ENCODE measurements at places on chromosomes 3 and 15.

- DNase-seq, result no peak
These were observed 63.1 kb downstream of the SERP1 start for GRCh38 chr3:150483226-150483625.

DNA sequence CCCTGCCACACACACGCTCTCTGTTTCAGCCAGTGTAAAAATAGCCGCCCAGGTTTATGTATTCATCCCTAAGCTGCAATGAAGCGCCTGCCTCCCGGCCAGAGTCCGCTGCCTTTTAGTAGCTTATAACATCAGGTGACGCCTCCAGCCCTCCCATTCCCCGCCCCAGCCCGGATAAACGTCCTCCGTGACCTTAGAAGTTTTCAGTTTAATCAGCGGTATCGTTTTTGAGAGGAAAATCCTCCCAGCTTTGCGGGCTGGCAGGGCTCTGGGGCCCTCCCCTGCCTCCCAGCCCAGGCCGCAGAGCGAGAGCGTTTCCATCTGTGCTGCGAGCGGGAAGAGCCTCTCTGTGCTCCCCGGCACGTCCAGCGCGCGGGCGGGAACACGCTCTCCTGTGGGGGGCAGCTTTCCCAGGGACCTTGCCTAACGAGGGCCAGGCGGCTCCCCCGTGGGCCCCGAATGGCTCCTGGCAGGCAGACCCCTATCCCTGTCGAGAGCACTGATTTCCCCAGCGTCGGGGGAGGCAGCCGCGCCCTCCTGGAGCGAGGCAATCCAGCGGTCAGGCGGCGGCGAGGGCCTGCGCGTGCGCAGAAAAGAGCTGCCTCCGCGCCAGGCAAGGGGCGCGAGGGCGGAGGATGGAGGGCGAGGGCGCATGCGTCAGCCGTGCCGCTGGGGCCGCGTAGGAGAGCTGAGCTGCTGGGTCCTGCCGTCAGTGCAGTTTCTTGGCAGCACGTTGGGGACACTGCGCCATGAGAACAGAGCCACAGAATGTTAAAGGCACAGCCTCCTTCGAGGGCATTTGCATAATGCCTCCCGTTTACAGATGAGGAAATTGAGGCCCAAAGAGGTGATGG, 71.1 kb downstream of the CCNL1 start:
- DNase-seq, result no peak

DNA sequence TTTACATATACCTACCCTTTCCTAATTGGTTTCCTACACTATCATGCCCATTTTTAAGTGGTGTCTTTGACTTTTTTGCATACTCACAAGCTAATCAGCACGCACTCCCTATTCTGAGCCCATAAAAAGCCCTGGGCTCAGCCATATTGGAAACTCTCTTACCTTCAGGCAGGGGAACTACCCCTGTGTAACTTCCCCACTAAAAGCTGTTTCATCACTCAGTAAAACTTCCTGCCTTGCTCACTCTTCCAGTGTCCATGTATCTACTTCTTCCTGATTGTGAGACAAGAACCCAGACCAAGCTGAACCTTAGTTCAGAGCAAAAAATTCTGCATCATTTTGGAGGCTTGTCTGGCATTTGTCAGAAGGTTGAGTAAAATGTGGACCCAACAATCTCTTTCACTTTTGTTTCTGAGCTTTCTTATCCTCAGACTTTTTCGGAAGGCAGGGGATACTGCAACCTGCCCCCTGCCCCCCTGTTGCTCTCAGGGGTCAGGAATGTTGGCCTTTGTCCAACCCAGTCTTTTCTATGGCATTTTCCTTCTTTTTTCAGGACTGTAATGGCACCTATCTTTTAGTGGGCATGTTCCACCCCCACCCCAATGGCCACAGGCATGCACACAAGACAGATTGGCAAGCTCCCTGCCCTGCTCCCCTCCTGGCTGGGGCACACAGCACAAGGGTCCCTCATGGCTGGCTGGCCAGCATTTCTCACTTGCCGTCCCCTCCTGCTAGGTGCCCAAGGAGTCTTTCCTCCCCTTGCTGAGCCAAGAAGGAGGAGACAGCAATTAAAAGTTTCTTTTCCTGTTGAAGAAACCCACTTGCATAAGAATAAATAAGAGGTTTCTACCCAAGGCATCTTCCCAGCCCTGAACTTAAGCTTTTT, 26.3 kb upstream of the TMEM45A start:
- no peak for DNase-seq

GRCh38 chr3:123723522-123724168, 138.8 kb upstream of the HACD2 start:
- peak; percentile 57 for DNase-seq

DNA sequence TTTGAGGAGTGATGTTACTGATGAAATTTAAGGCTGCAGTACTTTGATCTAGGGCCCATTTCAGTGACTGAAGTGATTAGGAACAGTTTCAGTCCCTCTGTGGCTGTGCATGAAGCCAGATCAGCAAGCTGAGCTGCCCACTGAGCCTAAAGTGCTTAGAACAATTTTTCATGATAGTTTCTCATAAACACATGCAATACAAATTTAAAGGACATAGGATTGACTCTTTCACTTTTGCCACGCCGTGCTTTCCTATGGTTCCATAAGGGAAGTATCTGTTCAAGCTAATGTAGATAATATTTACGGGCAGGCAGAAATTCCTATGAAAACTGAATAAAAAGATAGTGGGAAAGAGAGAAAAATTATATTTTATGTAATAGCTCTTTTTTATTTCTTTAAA, 10.6 kb downstream of the ANKUB1 start:
- no peak for DNase-seq

DNA sequence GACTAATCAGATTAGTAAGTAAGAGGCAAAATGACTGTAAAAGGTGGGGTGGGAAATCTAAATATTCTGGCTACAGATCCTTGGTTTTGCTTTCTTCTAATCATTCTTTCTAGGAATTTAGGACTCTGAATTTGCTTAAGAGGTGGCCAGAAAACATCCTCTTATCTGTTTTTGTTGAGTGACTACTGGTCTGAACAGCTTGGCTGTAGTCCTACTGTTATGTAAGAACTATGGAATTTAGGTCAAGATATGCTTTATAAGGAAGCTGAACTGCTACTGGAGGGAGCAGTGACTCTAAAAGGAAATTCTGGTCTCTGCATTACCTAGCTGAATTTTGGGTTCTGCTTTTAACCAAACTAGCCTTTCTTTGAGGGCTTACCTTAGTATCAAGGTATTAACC, 33.5 kb upstream of the CSPG5 start:
- DNase-seq, result no peak

GRCh38 chr3:153442386-153442785, 280.4 kb downstream of the RAP2B start:
- DNase-seq, result no peak

DNA sequence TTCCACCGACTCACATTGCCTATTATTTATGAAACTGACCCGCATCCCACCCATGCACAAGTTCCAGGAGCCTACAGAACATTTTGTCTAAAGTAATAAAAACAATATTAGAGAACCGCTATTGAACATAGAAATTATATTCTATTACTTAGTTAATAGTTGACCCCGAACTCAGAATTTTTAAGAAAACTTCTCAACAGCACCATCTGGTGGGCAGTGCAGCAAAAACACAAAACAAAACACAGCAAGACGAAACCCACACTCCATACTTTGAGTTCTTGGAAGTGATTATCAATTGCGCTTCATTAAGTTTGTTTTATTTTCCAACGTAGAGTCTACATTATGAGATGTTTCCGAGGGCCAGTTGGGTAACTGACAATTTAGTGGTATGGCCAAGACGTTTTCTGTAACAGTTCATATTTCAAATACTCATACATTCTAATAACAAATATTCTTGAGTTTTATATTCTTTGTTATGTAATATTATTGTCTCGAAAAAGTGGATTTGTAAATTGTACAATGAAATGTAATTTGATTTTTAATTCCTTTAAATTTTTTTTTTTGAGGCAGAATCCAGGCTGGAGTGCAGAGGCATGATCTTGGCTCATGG, 24.0 kb upstream of the C3orf70 start:
- DNase-seq, result peak; percentile 21

DNA sequence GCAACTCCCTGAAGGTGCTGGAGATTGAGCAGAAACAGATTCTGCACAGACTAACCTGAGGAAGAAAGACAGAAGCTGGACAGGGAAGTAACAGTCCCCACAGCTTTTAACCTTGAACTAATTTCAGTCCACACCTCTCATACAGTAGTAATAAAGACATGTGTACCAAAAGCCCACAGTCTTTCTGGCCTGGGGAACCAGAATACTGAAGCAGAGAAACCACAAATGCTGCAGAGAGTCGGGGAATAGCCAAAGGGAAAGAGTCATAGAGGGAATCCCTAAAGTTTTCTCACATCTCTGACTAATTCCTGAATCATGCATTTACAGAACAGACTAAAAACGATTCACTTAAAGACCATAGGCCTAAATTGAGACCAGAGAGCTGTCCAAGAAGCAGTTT, 503.4 kb upstream of the NECTIN3 start:
- DNase-seq, result no peak

GRCh38 chr3:42264399-42265058, 1.5 kb downstream of the CCK start:
- DNase-seq, result peak; percentile 38

DNA sequence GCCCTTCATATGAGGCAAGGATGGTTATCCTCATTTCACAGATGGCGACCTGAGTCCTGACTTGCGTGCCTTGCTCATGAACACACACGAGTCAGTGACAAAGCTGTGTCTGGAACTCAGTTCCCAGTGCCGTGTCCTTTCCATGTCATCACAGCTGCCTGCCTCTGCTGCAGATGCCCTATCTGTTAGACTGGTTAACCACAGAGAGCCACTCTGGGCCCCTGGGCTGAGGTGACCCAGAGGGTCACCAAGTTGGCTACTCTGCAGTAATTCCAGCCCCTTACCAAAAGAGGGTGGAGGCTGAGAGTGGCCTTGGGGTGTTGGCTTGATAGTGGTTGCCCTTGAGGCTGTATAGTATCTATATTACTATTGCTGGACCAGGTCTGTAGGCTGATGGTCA, 41.0 kb downstream of the RAB11A start:
- DNase-seq, result no peak

- no peak for DNase-seq
These were observed 4.1 kb upstream of the COX17 start for GRCh38 chr3:119681279-119681678.

GRCh38 chr3:9113040-9113439, 136.4 kb downstream of the SRGAP3 start:
- no peak for DNase-seq

GRCh38 chr15:99522288-99522687, 43.5 kb upstream of the MEF2A start:
- DNase-seq, result no peak

GRCh38 chr15:74129586-74130154, 716 bp upstream of the ISLR2 start:
- no peak for DNase-seq

DNA sequence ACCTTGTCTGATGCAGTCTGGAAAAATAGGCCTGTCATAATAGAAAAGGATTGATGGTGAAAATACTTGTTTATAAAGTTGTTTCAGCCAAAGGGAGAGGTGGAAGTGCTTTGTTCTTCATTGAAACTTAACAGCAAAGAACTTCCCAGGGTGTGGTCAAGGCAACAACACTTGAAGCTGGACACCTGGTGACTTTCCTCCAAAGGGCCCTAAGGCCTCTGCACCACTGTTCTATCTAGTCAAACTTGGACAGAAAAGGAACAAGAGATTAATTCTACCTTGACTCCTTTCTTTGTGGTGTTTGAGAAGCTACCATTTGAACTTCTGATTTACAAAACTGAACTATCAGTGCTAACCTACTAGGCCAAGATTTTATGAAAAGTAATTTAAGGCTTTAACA, 102.0 kb downstream of the CMSS1 start:
- DNase-seq, result no peak

DNA sequence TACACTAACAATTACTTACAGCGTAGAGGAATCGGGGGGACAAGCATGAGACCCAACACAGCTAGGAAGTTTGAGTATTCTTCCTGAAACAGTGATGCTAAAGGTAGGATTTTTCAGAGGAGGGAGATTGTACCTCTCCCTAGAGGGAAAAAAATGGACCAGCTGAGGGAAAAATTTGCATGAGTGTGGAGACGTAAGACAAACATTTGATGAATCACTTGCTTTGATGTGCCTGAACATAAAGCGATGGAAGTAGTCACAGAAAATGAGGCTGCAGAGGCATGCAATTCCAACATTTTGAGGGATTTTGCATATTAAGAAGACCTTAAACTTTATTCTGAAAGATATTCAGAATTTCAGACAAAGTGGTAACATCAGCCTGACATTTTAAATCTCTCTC, 102.2 kb downstream of the COL6A6 start:
- DNase-seq, result no peak

- no peak for DNase-seq
These were observed 196.2 kb upstream of the MRPL3 start for GRCh38 chr3:131699001-131699400.

DNA sequence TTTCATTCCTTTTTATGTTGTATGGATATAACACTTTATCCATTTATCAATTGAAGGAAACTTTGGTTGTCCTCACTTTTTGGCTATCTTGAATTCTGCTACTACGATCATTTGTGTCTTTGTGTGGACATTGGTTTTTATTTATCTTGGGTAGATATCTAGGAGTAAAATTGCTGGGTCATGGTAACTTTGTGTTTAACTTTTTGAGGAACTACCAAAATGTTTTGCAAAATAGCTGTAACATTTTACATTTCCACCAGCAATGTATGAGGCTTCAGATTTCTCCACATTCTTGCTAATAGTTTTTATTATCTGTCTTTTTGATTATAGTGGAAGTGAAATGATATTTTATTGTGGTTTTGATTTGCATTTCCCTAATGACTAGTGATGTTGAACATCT, 55.6 kb downstream of the TLNRD1 start:
- DNase-seq, result no peak

- no peak for DNase-seq
These were observed 127.0 kb downstream of the EPHB1 start for GRCh38 chr3:134922101-134922500.

GRCh38 chr3:19934098-19934566, at the start of gene EFHB:
TSS of gene EFHB (minus strand) at chr3:19934217. CDS start at chr3:19934018, 199 bp downstream.
- no peak for DNase-seq

- no peak for DNase-seq
These were observed 30.2 kb downstream of the NCK1 start for GRCh38 chr3:136891934-136892855.

DNA sequence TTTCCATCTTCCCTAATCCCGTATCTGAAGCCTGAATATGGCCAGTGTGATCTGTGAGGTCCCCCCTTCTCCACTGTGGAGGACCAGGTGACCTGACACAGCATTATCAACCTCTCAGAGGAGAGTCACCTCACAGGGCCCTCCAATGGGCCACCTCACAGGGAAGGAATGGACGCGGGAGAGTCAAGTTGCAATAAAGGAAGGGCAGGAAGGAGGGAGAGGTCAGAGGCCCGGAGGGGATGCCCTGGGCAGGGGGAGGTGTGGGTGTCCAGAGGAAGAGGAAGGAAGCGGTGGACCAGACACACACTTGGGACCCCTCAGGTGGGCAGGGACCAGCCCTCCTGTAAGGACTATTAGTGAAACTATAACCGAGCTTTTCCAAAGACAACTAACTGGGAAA, 14.6 kb upstream of the LRRC15 start:
- DNase-seq, result no peak

DNA sequence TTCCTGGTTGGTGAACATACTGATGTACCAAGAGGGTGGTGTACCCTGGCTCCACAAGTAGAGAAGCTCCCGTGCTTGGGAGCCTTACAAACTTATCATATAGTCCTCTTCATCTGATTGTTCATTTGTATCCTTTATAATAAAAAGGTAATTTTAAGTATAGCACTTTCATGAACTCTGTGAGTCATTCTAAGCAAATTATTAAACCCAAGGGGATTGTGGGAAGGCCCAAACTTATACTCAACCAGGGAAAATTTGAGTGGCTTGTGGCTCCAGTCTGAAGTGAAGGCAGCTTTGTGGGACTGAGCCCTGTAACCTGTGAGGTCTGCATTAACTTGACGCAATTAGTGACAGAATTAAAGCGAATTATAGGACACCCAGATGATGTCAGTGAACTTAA, 29.0 kb downstream of the TTBK2 start:
- no peak for DNase-seq

Data from hippocampal formation (tissue), 2 donors.